Fibroblast of skin of left biceps (primary cell): ENCODE measurements at places on chromosomes 3 and 15.
A peak's percentile ranks its signal among the peaks of the same experiment; 100 is the strongest.

DNA sequence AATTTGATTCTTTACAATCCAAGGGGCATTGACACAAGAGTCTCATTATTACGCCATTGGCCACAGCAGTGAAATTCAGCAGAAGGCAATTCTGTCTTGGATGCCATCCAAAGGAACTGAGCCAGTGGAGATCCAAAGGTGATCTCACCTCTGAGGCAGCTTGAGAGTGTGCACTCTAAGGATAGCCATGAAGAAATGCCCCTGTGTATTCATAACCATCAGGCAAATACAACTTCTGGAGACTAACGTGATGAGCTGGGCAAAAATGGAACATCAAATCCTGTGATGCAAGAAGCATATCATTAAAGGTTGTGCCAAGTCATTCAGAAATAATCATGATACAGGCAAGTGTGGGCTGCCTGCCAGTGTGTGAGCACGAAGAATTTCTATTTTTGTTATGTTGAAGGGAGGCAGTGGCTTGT lies 41.4 kb downstream of the ROBO2 start:
- DNase-seq, result peak; percentile 33

DNA sequence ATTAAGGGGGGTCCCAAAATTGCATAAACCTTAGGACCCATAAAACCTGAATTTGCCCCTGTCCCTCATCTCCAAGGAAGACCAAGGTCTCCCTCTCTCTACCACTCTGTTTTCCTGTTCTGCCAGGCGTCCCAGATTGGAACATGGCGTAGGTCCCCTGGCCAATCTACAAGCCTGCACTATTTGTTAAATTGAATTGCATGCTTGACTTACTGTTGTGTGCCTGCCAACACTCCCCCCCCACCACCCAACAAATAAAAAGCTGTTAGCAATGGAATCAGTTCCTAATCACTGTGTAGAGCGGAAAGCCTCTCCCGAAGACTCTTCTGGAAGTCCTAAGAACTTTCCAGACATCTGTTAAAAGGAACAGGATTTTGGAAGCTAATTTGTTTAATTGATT lies 11.7 kb downstream of the CTXND1 start:
- DNase-seq, result no peak

DNA sequence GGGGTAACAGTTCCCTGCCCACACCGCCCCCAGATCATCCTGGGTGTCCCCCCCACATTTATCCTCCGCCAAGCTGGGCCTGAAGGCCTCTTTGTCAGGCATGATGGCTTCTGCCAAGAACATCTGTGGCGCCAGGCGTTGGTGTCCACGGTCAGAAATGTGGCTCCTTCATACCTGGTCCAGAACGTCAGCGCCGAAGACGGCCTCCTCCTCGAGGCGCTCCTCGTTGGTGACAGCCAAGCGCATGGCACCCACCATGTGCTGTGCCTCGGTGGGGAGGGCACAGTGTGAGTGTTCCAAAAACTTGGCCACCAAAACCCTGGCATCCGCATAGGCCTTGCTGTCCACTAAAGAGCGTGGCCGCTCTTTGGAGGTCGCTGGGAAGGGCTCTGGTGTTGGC lies 146.5 kb downstream of the NSMCE3 start:
- DNase-seq, result no peak

DNA sequence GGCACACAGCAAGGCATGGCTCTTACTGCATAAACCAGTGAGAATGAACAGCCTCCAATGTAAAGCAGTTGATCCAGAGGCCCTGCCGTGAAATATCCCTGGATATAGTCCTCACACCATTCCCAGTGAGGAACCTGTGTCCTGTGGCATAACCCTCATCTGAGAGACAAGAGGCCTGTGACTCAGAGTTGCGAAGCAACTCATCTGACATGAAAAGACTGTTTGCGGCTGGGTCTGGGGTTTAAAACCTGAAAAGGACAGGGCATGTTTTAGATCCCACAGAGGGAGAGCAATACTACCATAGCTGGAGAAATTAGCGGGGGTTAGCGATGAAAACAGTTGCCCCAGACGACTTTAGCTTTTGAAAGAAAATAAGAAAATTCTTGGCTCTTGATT lies 165.3 kb upstream of the BHLHE40 start:
- DNase-seq, result no peak

- DNase-seq, result no peak
Observed at GRCh38 chr3:1798711-1799405, 299.8 kb upstream of the CNTN4 start.

DNA sequence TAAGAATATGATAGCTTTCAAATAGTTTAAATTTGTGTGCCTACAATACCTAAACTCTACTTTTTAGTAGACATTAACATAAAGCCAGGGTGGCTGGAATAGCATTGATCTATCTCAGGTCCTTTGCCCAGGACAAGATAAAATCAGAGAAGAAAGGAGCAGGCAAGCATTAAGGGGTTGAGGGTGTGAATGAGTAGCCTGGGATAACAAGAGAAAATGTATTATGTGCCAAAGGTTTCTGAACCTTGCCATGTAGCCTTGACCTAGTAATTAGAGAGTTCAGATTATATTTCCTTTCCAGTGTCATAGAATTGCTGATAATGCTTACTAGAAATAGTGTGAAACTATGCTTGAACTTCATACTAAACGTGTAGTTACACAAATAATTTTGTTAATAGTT lies 22.9 kb downstream of the ATP11B start:
- DNase-seq, result no peak

DNA sequence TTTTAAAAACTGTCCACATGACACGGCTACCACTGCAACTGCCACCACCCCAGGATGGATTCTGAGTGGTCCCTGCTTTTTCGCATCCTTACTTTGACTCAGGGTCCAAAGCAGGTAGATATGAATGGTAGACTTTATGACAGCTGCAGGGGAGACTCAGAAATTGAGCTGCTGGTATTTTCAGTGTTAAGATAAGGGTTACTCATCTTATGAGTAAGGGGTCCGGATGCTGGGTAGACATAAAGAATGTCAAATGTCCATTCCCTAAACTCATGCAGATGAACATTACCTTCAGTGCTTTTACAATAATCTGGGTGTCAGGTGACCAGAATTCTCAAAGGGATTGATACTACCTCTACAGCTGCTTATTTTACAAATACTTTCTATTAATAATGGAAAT lies 25.9 kb upstream of the BBX start:
- no peak for DNase-seq

- no peak for DNase-seq
Observed at GRCh38 chr3:50190936-50191660, at the start of gene GNAT1. Gene GNAT1 (plus strand): TSS chr3:50191610. CDS start chr3:50191726, 116 bp downstream.
